HL-60 (cell line): ENCODE measurements at places on chromosomes 2 and 18.

DNA sequence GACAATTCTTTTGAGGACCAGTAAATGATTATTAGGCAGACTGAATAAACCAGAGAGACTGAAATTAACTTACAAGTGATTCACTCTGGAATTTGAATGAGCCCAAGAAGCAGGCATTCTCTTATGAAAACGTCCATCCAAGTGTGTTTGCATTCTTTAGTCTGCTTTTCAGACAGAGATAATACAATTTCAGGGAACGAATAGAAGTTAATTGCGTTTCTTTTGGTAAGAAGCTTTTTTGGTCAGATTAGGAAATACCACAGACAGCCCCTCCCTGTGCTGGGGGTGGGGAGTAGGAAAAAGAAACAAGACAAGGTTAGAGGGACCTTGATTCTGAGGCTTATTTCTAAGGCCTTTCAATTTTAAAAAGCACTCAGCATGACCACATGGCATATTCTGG is 874.4 kb downstream of the SUCLG1 start:
- no peak for DNase-seq

DNA sequence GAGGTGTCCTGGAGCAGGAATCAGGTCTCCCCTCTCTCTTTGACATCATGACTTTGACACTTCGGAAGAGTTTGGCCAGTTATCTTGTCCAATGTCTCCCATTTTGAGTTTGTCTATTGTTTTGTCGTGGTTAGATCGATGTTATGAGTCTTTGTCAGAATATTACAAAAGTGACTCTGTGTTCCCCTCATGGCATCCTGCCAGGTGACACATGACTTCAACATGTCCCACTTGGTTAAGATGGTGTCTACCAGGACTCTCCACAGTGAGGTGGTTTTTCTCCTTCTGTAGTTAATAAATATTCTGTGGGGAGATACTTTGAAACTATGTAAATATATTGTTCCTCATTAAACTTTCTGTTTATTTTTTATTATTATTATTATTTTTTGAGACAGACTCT is 76.6 kb upstream of the BZW1 start:
- no peak for DNase-seq

DNA sequence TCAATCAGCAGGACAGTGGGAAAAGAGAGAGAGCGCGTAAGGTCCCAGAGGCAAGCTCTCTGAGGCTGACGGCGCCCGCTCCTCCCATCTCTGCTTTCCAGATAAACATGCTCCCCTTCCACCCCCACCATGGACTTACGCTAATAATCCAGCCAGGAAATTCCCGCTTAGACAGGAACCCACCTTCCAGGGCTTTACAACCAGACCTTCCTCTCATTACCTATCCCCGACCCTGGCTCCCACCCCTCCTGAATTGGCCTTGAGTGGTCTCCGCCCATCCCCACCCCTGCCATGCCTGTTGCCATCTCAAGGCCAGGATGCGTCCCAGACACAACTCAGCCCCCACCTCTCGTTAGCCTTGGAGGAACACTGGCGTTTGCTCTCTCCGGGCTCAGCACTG is 131.1 kb downstream of the SMAD2 start:
- DNase-seq, result no peak

DNA sequence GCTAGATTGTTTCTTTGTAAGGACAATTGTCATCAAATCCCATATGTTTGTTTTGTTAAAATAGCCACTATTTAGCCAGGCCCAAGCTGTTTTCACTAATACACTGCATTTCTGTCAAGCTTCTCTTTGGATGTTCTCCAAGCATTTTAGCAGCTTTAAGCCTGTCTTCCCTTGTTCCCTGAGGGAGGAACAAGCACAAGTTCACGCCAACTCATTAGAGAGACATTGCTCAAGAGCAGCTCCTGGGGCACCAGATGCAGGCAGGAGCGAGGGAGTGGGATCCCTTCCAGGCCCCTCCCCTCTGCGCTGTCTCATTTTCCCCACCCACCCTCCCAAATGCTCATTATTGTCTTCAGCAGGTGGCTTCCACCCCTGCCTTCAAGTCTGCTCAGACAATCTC is 32.6 kb upstream of the PPP3R1 start:
- DNase-seq, result peak; percentile 9

DNA sequence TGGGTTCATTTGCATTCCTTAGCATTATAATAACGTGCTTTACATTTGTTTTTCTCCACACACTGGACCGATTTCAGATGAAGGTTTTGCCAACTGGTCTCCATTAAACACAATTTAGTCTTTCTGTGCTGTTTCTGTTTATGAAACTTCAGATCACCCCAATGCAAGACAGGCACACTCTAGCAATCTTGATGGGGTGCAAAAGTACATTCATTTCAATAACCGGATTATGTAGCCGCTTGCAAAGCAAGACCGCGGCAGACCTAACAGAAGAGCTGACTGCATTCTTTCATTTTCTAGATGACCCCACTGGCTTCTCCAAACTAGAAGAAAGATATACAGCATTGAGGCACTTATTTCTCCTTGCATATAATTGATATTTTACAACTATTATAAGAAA is 301.5 kb downstream of the PIEZO2 start:
- DNase-seq, result no peak

DNA sequence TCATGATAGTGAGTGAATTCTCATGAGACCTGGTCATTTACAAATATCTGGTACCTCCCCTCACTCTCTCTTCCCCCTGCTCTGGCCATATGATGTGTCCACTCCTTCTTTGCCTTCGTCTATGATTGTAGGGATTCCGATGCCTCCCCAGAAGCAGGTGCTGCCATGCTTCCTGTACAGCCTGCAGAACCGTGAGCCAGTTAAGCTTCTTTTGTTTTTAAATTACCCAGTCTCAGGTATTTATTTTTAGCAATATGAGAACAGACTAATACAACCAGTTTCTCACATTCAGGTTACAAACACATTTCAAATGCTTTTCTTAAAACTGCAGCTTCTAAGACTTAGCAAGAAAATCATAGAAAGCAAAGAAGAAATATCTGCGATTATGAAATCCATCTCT is 321.2 kb upstream of the CDH7 start:
- no peak for DNase-seq

DNA sequence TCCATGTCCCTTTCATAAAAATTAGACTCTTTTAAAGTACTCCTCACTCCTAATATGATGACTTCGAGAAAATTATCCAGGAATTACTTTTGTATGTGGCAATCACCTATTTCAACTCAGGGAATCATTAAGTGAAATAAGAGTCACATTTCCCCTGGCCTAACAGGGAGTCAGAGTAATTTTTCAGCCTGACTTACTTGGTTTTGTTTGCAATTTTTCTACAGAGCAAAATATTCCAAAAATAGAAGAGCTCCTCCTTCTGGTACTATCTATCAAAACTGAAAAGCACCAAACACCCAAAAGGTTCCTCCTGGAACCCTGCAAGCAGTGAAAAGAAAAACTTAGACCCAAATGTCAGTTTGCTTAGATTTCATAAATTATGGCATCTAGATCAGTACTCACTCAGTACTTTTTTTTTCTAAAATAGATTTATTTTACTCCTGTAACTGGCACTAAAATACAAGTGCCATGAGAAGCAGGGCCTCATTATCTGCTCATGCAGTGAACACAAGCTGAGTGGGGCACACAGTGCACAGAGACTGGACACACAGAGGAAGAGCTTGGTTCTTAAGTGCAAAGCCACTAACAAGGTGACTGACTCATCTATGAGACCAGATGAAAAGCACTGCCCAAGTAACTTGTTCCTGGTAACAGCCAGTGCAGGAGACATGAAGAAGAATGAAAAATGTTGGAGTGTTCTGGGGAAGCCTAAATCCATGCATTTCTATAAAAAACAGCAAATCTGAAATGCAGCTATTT is 28.7 kb downstream of the ACAA2 start:
- no peak for DNase-seq

- no peak for DNase-seq
Observed at GRCh38 chr2:71783215-71783614, 329.9 kb downstream of the DYSF start.

DNA sequence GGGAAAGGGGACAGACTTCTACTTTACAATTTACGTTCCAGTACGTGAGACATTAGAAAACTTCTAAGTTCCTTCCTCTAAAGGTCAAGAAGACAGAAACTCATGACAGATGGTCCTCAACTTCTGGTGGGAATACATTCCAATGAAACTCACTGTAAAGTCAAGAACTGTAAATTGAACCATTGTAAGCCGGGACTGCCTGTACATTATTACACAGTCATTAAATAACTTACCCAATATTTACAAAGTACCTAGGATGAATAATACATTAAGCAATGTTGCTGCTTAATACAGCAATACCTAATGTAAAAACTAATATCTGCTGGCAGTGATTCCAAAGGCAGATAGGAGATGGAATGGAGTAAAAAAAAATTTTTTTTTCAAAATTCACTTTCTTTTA is 51.9 kb downstream of the CDH2 start:
- DNase-seq, result no peak

DNA sequence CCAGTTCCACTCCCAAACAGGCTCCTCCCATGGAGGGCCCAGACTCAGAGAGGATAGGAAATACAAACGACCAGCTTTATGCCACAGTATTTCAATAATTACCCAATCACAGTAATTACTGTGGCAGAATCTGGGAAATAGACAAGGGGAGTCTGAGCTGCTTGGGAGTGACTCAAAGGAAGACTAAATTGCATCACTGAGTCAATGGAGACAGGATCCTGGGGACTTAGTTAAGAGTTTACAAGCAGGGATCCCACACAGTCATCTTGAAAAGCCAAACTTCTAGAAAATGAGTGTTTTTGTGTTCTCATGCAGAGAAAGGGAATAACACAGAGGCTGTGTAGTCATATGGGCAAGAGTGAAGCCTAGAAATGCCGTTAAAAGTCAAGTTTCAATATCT is 1142.1 kb downstream of the CNTNAP5 start:
- no peak for DNase-seq
